ENCODE measurements at places on chromosomes 5 and 9.

- no peak for DNase-seq
Observed at GRCh38 chr5:176415240-176415951, 943 bp downstream of the CLTB start.

- no peak for DNase-seq
Observed at GRCh38 chr5:78983601-78984438, 1.3 kb downstream of the ARSB start.

DNA sequence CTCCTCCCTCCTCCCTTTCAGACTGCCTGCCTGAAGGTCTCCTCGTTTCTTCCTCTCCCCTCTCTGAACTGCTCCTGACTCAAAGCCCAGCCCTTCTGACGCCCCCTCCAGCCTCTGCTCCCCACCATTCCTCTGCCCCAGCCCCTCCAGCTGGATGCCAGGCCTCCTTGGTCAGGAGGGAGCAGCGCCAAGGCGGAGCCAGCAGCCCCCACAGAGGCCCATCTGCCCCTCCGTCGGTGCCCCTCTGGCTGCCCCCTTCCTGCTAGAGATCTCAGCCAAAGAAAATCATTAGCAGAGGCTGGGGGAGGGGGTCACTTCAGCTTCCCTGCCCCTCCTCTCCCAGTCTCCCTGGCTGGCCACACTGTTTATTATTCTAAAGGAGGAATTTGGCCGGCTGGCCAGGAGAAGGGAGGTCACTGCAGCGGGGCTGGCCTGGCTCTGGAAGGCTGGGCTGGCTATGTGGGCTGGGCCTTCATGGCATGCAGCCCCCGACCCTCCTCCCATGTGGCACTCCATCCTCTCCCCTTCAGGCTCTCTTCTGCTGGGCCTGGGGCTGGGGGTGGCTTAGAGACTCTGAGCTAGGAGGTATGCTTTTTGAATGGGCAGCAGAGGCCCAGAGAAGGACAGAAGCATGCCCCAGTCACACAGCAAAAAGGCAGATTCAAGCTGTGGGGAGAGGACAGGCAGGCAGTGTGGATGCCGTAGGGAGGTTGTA lies 16.9 kb downstream of the PDGFRB start:
- DNase-seq, result peak; percentile 53

GRCh38 chr5:170360709-170361108 lies 28.5 kb downstream of the KCNMB1 start:
- DNase-seq, result no peak

- no peak for DNase-seq
Observed at GRCh38 chr5:180606215-180606785, 15.0 kb upstream of the SCGB3A1 start.

GRCh38 chr5:154642499-154643245 lies 112.5 kb upstream of the LARP1 start:
- DNase-seq, result no peak

DNA sequence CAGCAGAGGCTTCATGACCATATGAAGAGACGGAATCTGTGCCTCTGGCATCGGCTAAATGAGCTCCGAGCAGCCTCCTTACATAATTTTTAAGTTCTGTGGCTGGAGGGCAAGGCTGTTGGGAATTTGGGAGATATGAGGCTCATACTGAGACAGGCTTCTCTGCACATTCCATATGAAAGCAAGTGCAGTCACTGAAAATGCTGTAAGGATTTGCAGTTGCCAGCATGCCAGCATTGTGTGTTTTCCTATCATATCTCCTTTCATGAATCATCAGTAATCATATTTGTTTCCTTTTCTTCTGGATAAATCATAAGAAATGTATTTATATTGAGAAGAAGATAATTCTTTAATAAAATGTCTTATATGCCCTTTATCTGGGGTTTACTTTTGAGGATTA lies 775.4 kb downstream of the SEMA5A start:
- no peak for DNase-seq

DNA sequence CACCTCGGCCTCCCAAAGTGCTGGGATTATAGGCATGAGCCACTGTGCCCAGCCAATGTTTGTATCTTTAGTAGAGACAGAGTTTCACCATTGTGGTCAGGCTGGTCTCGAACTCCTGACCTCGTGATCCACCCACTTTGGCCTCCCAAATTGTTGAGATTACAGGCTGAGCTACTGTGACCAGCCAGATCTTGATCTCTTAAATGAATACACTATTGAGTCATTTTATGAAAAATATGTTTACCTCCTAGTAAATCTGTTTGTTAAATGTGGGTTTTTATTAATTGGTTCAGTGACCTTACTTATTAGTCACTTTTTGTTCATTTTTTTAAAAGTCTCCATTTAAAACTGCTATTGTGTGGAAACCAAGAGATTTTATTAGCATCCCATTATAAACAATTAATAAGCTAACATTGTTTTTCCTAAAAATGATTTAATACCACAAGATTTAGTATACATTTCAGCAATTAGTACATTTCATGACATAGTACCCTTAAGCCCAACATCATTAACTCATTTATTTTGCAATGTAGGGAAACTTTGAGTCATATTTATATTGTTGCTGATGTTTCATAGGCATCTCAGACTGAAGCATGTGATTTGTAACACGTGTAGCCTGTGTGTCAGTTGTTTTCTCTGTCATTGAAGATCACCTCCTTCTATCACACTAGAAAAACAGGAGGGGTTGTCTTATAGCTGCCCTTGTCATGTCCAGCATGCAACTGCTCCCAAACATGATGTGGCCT lies 261.2 kb downstream of the TAF11L14 start:
- DNase-seq, result no peak

- no peak for DNase-seq
Observed at GRCh38 chr5:53712327-53712726, 151.9 kb downstream of the NDUFS4 start.

- DNase-seq, result no peak
Observed at GRCh38 chr9:136985853-136986252, 3.1 kb downstream of the LCNL1 start.

DNA sequence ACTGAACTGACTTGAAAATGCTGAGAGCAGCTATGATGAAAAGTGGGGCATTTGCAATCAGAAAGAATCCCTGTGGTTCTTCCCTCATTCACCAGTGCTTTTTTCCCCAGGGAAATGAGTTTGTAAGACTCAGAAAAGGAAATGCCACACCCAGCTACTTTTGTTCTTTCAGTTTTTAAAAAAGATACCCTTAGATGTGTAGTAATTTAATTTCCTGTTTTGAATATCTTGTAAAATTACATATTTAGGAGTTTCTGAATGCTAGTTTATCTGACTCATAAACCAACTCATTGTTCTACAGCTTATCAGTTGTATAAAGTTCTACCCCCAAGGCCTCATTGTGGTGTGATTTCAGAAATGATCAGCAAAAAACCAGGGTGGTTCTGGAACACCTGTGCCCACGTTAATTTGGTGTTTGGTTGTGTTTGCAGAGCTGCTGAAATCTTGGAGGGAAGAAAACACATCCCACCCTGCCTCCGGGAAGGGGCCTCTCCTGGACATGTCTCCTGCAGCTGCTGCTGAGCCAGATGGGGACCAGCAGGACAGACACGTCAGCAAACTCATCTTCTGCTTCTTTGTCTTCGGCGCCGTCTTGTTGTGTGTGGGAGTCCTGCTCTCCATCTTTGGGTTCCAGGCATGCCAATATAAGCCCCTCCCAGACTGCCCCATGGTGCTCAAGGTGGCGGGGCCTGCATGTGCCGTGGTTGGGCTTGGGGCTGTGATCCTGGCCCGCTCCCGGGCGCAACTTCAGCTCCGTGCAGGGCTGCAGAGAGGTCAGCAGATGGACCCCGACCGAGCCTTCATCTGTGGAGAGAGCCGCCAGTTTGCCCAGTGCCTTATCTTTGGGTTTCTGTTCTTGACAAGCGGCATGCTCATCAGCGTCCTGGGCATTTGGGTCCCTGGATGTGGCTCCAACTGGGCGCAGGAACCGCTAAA lies 2.8 kb downstream of the TMEM171 start:
- no peak for DNase-seq

GRCh38 chr9:77944556-77945243 lies 86.9 kb downstream of the GNAQ start:
- DNase-seq, result no peak

GRCh38 chr9:115267790-115268189 lies 149.8 kb upstream of the TNC start:
- DNase-seq, result no peak

- DNase-seq, result no peak
Observed at GRCh38 chr5:141947316-141947715, 10.7 kb downstream of the PCDH12 start.

DNA sequence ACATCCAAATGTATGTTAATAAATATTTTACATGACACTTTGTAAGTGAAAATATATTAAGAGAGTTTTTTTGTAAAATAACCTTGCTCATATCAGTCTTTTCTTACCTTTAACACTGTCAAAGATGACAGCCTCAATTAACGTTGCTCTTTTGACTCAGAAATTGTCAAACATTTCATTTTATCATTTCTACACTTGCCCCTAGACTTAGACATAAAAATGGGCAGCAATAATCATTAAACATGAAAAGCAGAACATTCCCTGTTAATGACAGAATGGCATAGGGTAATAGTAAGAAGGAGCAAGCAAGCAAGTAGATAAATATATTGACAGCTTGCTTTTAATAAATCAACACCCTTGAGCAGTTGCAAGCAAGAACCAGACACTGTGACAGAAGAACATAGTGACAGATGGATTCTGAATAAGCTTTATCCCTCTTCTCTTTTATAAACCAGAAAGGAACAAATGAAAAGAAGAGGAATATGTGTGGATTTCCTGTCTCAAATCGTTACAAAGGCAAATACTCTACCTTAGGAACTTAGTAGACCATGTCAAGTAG lies 796.0 kb upstream of the CHD1 start:
- DNase-seq, result no peak

DNA sequence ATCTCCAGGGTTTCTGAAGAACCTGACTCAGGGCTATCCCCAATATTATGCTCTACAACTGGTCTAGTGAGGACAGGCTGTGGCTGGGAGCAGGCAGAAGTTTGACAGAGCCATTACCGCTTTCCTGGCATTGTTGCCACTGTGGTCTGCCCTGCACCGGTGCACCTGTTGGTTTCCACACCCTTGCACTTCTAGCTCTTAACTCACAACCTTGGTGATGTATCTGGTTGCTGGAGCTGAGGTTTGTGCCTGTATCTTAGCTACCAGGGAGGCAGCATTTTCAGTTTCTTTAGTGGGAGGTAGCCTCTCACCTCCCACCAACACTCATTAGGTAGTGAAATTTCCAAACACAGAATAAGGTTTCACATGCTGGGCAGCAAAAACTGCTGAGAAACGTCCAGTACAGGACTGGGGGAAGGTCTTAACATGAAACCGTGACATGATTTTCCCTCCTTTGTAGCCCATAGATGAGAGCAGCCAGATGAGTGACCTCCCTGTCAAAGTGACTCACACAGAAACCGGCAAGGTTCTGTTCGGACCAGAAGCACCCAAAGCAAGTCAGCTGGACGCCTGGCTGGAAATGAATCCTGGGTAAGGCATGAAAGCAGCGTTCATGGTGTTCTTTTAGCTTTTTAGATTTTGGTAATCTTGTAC lies 57.7 kb downstream of the SMARCA2 start:
- DNase-seq, result no peak

DNA sequence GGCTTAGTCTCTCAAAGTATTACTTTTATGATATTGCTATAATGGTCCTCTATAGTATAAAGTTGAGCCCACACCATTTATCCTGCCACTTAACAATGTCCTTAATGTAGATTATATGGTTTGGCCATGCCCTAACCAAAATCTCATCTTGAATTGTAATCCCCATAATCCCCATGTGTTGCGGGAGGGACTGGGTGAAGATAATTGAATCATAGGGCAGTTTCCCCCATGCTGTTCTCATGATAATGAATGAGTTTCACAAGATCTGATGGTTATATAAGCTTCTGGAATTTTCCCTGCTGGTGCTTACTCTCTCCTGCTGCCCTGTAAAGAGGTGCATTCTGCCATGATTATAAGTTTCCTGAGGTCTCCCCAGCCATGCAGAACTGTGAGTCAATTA lies 498.8 kb downstream of the RAB3C start:
- no peak for DNase-seq

GRCh38 chr5:35598707-35599370 lies 18.8 kb upstream of the SPEF2 start:
- DNase-seq, result no peak

GRCh38 chr5:107855171-107855570 lies 184.4 kb upstream of the EFNA5 start:
- no peak for DNase-seq

- no peak for DNase-seq
Observed at GRCh38 chr9:130860458-130861316, 25.6 kb downstream of the ABL1 start.

GRCh38 chr5:97338729-97339128 lies 155.7 kb upstream of the RIOK2 start:
- no peak for DNase-seq

GRCh38 chr5:172168311-172168710 lies 19.7 kb downstream of the STK10 start:
- no peak for DNase-seq

- DNase-seq, result no peak
Observed at GRCh38 chr5:93044859-93045666, 536.0 kb downstream of the NR2F1-AS1 start.

DNA sequence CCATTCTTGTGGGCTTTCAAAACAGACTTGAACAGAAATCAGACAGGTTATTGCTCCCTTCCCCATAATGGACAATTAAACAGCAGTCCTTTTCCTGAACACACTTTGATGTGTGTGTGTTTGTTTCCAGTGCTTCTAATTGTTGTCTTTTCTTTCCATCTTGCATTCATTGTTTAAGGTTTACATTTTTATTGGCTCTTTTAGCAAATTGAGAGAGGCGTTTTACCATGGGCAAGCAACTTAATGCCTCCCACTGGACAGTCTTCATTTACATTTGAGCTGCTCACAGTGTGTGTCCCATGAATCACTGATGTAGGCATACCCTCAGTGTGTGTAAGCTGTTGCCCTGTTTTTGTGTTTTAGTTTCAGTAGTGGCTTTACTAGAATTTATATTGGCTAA lies 25.0 kb downstream of the WDR36 start:
- no peak for DNase-seq

DNA sequence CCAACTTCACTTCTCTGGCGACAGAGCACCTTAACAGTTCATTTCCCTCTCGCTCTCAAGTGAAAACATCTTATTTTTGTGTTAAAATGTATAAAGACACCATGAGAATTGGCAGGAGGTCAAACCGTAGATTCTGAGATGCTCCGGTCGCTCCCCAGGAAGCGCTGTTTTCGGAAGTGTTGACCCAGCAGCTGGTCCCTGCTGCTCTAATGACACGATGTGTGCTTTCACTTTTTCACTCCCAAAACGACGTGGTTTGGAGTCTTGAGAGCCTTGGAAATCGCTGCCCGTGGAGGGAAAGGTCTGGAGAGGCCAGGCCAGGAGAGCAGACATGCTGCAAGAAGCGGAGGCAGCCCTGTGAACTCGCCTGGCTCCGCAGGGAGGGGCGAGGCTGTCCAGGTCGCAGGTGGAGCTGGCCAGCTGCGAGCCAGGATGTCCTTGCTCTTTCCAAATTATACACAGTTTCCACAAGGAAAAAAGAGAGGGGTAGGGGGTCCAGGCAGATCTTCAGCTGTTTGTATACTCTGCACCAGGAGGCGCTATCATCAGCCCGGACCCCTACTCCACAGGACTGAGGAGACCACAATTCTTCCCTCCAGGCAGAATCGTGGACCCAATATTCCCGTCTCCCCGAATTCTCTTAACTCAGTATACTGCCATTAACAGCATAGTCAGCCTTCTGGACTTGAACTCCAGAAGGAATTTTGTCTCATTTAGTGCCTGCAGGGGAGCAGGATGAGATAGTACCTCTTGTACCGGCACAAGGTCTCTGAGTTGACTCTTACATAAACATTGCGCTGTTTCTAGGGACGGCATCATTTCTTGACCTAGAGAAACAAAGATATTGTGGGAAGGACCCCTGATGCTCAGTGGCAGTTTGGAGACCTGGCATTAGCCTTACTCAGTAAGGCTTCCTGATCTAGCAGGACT lies 248.6 kb upstream of the ANKRD55 start:
- DNase-seq, result peak; percentile 37

- no peak for DNase-seq
Observed at GRCh38 chr9:83013867-83014605, 48.9 kb downstream of the RASEF start.

Measured in head of caudate nucleus (tissue), 42 donors.